ENCODE measurements at places on chromosomes 7 and 10. TPM values are rescaled to one million over a fixed set of nuclear protein-coding genes. Genes with fewer than 3 reads are reported as not detected.

The PTER gene
- total RNA-seq, result 7.3 TPM

The GRID2IP gene
- total RNA-seq, result 0.09 TPM

The ICA1 gene
- total RNA-seq, result 4.7 TPM

The PRSS37 gene
- total RNA-seq, result not detected

The NRP1 gene
- 107 TPM for total RNA-seq

The GNGT1 gene
- total RNA-seq, result not detected

DNA sequence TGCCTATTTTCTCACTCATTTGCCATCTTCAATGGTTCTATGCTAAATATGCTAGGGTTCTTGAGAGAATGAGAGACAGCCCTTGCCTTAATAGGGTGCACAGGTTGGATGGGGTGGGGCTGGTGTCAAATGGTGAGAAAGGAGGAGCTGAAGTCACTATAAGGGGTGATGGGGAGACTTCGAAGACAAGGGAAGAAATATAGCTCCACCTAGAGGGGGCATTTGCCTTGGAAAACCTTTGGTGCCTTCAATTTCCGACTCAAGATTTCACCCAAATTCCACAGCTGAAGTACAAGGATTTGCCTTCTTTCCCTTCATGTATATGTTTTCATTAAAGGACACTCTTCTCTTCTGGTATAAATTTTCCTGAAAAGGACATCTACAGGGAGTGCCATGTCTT lies 5.6 kb downstream of the PTN start:
- H3K4me1 ChIP-seq, result peaks cover 3% of the 10 kb centered on the region
- H3K36me3 ChIP-seq, result no peaks in the 10 kb centered on the region
- no peak overlapping the region for H3K27ac ChIP-seq
- no peak overlapping the region for H3K4me3 ChIP-seq
- H3K27me3 ChIP-seq, result no peaks in the 10 kb centered on the region
- no peak for DNase-seq

- no peak overlapping the region for H3K4me3 ChIP-seq
- peaks cover 6% of the 10 kb centered on the region for H3K4me1 ChIP-seq
- no peaks in the 10 kb centered on the region for H3K27me3 ChIP-seq
- DNase-seq, result peak; percentile 76
- H3K36me3 ChIP-seq, result no peaks in the 10 kb centered on the region
- peak overlapping the region; percentile 86 for H3K27ac ChIP-seq
Observed at GRCh38 chr10:95742485-95742884, 13.5 kb upstream of the ENTPD1 start.

DNA sequence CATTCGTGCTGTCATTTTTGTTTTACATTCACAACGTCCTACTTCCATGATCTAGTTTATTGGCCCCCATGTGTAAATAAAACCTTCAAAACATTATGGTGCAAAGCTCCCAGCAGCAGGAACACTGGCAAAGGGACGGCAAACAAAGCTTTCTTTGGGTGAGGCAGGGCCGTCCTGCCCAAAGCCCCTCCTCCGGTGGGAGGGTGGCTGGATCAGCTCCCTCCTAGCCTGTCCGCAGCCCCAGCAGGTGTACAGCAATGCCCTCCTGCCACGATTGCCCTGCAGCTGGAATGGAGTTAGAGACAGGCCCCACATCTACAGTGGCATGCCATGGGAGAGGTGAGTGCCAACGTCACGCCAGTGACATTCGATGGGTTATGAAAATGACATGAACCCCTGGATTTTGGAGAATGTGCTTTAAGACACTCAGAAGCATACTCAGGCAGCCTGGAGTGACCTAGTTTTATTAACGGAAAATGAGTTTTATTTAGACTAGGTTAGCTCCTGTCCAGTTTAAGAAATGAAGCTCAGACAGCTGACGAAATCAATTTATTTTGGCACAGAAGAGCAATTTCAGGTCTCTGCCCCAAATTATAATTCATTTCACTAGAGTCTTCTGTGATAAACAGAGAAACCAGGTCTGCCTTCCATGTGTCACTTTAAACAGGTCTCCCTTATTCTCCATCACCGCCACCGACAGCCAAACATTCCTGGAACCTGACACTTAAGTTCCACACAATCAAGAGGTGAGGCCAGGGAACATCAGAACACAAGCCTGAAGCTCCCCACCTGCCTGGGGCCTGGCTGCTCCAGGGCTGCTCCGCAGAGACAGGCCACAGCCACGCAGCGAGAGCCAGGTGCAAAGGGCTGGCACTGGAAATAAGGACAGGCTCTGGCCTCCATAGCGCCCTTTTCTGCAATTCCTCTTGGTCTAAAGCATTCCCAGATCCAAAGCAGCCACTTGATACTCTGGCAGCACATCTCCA lies 50.1 kb downstream of the VOPP1 start:
- H3K27ac ChIP-seq, result no peak overlapping the region
- DNase-seq, result peak; percentile 28
- H3K36me3 ChIP-seq, result peaks cover 20% of the 10 kb centered on the region
- H3K4me1 ChIP-seq, result no peaks in the 10 kb centered on the region
- no peaks in the 10 kb centered on the region for H3K27me3 ChIP-seq

DNA sequence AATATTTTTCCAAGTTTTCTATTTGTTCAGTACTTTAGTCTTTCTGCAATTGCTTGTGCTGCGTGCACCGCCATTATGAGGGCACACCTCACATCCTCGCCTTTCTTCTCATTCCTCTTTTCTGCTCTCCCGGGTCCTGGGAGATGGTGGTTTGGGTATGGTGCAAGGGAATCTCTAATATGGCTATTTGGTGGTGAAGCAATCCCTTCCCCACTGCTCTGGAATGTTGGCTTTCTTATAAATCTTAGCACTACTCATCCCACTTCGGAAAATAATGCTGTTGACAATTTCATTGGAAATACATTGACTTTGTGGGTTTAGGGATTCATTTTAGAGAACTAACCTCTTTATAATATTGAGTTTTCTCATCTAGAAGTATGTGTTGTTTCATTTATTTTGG lies 1.9 kb upstream of the GCK start:
- no peak overlapping the region for H3K4me3 ChIP-seq
- H3K27ac ChIP-seq, result no peak overlapping the region
- H3K4me1 ChIP-seq, result peaks cover 19% of the 10 kb centered on the region
- H3K36me3 ChIP-seq, result no peaks in the 10 kb centered on the region

DNA sequence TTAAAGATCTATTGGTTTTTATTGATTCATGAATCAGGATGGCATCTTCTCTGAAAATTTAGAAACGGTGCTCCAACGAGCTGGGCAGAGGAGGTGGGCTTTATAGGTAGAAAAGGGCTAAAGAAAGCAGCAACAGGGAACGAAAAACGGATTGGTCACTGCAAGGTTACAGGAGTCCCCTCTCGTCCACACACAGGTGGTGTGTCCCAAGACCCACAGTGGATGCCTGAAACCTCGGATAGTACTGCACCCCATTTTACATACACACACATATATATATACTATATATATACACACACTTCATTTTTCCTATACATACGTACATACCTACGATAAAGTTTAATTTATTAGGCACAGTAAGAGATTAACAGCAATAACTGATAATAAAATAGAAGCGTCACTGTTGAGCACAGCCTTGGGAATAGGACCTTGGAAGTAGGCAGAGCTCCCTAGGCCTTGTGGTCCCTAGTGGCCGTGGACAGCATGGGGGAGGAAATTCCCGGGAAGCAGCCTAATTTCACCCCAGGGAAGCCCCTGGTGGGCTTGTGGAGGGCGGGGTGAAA lies 737 bp upstream of the NUB1 start:
- H3K4me1 ChIP-seq, result peaks cover 8% of the 10 kb centered on the region
- peak overlapping the region; percentile 64 for H3K27ac ChIP-seq
- H3K36me3 ChIP-seq, result peaks cover 7% of the 10 kb centered on the region
- peak overlapping the region; percentile 25 for H3K4me3 ChIP-seq
- DNase-seq, result no peak

DNA sequence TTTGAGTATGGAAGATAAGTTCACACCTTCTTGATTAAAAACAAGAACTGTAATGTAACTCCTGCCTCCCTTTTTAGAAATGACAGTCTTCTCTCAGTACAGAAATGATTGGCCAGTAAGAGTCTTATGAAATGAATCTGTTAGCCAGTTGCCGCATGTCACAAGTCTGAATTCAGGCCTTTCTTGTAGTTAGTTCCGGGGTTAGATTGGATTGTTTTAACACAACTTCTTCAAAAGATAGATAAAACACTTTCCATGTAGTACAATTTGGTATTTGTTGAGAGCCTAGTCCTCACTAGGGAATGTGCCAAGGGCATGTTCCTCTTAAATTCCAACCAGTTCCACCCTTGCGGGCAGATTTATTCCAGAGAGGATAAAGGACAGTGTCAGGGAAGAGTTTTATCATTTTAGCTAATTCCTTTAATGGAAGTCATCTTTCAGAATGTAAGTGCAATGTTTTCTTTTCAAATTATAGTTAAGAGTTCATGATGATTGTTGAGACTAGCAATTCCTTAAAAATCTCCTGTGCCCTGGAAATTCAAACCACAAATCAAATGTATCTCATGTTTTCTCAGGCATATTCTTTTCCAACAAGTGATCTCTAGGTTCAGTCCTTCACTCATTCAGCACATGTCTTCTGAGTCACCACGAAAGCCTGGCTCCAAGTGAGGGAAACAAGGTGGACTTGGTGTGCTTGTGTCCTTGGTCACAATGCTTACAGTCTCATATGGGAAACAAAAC lies 4.1 kb downstream of the FHIP2A start:
- DNase-seq, result no peak
- H3K4me3 ChIP-seq, result no peak overlapping the region
- no peak overlapping the region for H3K27ac ChIP-seq
- peaks cover 4% of the 10 kb centered on the region for H3K4me1 ChIP-seq
- H3K36me3 ChIP-seq, result no peaks in the 10 kb centered on the region

- H3K4me3 ChIP-seq, result no peak overlapping the region
- no peaks in the 10 kb centered on the region for H3K36me3 ChIP-seq
- peak; percentile 32 for DNase-seq
- H3K27me3 ChIP-seq, result no peaks in the 10 kb centered on the region
Observed at GRCh38 chr10:116948530-116948870, 56.5 kb downstream of the SHTN1 start.

- no peaks in the 10 kb centered on the region for H3K27me3 ChIP-seq
- peaks cover 4% of the 10 kb centered on the region for H3K4me1 ChIP-seq
- H3K4me3 ChIP-seq, result no peak overlapping the region
- H3K27ac ChIP-seq, result no peak overlapping the region
- DNase-seq, result no peak
Observed at GRCh38 chr7:100044718-100045117, 4.9 kb upstream of the ZSCAN21 start.

- H3K27me3 ChIP-seq, result peaks cover 23% of the 10 kb centered on the region
- peaks cover 4% of the 10 kb centered on the region for H3K4me1 ChIP-seq
- no peaks in the 10 kb centered on the region for H3K36me3 ChIP-seq
- DNase-seq, result no peak
- no peak overlapping the region for H3K27ac ChIP-seq
Observed at GRCh38 chr10:116625845-116626244, 5.1 kb downstream of the PNLIPRP2 start.

DNA sequence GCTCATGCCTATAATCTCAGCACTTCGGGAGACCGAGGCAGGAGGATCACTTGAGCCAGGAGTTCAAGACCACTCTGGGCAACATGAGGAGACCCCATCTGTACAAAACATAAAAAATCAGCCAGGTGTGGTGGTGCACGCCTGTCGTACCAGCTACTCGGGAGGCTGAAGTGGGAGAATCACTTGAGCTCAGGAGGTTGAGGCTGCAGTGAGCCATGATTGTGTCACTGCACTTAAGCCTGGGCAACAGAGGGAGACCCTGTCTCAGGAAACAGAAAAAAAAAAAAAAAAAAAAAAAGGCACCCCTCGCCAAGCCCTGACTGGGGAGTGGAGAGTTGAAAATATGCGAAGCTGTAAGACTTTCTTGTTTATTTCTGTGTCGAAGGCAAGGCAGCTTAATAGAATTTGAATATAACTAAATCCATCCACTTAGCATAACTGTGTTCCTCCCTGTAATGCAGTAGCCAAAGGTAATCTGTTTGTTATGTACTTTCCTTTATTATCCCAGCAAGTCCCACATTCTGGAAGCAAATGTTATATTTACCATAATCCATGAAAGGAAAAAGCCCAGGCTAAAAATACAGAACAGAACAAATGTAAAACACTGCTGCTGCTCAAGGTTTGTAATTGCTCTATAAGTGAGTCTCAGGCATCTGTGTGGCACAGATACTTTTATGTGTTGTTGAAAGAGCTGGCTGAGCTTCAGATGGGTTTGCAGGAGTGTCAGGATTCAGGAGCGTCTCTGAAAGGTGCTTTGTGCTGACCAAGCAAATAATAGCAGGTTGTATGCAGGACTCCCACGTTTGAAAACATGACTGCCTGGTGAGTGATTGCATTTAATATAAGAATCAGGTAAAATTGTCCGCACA lies 127.2 kb downstream of the CELF2 start:
- peaks cover 14% of the 10 kb centered on the region for H3K4me1 ChIP-seq
- no peak overlapping the region for H3K4me3 ChIP-seq
- no peak for DNase-seq
- H3K27me3 ChIP-seq, result no peaks in the 10 kb centered on the region
- no peaks in the 10 kb centered on the region for H3K36me3 ChIP-seq

- H3K27me3 ChIP-seq, result no peaks in the 10 kb centered on the region
- H3K4me3 ChIP-seq, result no peak overlapping the region
- peak; percentile 11 for DNase-seq
- no peaks in the 10 kb centered on the region for H3K4me1 ChIP-seq
- H3K27ac ChIP-seq, result no peak overlapping the region
Observed at GRCh38 chr7:84848219-84848973, 338.5 kb downstream of the SEMA3D start.

DNA sequence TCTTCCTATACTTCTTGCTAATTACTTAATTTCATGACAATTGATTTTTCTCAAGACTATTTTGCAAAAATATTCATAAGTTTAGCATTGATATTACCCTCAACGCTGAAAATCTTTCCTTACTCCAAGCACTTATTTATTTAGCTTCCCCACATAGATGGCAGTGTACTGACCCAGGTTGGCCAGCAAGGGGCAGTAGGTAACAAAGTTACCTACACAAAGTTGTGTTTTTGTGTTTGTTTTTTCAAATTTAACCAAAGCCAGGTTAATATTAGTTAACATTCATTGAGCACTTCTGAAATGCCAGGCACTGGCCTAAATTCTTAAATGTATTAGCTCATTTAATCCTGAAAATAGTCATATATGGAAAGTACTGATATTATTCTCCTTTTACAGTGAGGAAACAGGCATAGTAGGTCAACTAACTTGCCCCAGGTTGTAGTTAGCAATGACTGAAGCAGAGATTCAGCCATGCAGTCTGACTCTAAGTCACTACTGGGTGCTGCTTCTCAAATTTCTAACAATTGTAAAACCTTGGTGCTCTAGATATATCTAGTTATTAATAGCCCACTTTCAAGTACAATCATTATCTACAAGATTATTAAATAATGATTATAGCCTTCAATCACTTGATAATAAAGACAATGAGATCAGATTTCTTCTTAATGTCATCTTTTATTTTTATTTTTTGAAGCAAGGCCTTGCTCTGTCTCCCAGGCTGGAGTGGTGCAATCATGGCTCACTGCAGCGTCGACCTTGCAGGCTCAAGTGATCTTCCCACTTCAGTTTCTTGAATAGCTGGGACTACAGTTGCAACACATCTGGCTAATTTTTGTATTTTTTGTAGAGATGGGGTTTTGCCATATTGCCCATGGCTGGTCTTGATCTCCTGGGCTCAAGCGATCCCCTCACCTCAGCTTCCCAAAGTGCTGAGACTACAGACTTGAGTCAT lies 5.8 kb upstream of the GGCT start:
- H3K4me1 ChIP-seq, result no peaks in the 10 kb centered on the region
- no peaks in the 10 kb centered on the region for H3K27me3 ChIP-seq
- no peak overlapping the region for H3K27ac ChIP-seq
- no peak overlapping the region for H3K4me3 ChIP-seq
- peak; percentile 33 for DNase-seq

- DNase-seq, result peak; percentile 35
- H3K4me1 ChIP-seq, result peaks cover 21% of the 10 kb centered on the region
- H3K4me3 ChIP-seq, result no peak overlapping the region
- no peaks in the 10 kb centered on the region for H3K27me3 ChIP-seq
- H3K36me3 ChIP-seq, result peaks cover 3% of the 10 kb centered on the region
- H3K27ac ChIP-seq, result no peak overlapping the region
Observed at GRCh38 chr7:139730746-139731612, 46.8 kb downstream of the HIPK2 start.
